Renal cortical epithelial cell (primary cell): ENCODE measurements at places on chromosomes 3 and 15.

GRCh38 chr3:16538507-16538906, 25.0 kb upstream of the RFTN1 start:
- DNase-seq: no peak

- no peak for DNase-seq
These were observed 2.7 kb downstream of the BCL6 start for GRCh38 chr3:187742351-187743171.

DNA sequence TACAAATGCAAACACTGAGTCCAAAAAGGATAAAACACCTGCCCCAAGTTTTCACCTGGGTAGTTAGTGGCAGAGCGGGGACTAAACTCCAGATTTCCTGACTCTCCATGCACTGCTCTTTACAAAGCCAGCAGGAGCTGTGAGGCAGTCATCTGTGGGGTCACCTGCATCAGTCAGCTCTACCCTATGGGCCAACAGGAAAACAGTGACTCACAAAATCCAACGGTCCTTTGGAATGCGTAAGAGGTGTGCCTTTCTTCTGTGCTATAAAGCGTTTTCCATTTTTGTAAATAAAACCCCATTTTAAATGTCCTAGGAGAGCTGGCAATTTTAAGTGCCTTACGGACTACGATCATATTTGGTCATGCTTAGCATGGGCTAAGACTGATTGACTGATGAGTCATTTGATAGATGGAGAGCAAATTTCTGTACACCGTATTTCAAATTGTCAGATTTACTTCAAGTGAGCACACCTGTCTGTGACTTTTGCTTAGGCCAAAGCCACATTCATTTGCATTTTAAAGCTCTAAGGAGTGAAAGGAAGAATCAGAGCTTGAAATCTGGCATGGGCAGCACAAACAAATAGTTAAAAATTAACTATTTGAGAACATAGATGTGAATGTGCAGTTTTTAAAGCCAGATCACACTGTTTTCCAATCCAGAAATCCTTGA, 4.4 kb upstream of the COL8A1 start:
- peak; percentile 92 for DNase-seq

DNA sequence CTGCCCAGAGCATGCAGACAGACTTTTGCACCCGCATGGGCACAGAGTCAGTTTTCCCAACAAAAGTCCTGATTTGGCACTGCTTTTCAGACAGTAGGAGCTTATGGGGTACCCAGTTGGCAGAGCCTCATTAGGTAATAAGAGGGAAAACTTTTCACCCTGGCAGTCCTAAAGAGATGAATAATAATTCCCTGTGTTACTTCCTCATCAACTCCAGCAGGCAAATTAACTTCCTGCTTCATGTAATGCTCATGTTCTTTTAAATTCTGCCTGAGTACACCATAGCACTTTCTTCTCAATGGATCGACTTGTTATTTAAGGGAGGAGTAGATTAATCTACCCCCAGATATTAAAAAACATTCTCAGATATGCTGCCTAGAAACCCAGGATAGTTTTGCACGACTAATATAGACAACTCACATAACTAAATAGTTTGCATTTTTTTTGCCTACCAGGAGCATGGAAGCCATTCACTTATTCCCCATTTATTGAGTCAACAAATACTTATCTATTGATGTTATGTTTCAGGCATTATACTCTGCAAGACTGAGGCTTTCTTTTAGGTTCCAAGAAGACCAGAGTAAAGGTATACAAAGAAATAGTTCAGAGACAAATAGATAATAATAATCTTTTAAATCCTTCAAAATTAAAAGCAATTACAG, 214.5 kb downstream of the KCNMB2 start:
- DNase-seq: no peak

- DNase-seq: no peak
These were observed 39.1 kb downstream of the SCAPER start for GRCh38 chr15:76866008-76866407.

DNA sequence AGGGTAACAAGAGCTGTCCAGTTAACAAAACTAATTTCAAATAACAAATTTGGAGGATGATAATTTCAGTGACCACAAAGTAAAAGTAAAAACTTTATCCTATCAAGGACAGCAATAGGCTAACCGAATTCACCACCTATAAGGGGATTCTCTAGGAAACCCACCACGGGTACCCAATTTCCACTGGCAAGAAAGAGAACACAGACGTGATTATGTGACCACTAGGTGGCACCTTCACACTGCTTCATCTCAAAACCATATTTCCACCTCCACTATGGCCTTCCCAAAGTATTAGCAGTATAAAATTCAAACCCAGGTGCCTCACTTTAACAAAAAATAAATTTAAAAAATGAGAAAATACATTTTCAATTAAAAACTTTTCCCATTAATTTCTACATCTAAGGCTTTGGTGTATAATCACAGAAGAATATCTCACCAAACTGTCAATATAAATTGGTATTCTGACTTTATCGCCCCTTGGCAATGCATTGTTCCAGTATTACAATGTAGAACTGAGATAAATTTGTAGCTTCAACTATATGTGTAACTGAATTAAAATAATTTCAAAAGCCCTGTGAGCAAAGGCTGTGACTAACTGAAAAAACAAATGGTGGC, 96.5 kb downstream of the FSIP1 start:
- DNase-seq: peak; percentile 56

- peak; percentile 49 for DNase-seq
These were observed 9.2 kb upstream of the CBLB start for GRCh38 chr3:105878061-105878460.

- DNase-seq: no peak
These were observed 3.6 kb downstream of the RPS17 start for GRCh38 chr15:82536409-82537350.

- DNase-seq: no peak
These were observed 35.7 kb downstream of the CORO2B start for GRCh38 chr15:68614286-68615035.

GRCh38 chr15:34942363-34942762, 27.2 kb downstream of the AQR start:
- DNase-seq: no peak

DNA sequence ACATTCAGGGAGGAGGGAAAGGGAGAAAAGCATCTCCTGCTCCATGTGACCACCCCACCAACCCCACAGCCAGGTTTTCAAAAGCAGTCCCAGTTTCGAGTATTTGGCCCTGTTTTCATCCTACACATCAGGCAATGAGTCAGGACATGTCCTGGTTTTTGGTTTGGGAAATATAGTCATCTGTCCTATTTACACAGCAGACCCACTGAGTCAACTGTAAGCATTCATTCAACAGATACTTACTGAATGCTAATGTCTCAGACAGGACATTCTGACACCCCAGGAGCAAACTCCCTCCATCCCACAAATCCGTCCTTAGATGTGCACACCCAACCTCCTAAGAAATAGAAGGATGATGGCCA, 32.9 kb downstream of the IGDCC3 start:
- DNase-seq: no peak

DNA sequence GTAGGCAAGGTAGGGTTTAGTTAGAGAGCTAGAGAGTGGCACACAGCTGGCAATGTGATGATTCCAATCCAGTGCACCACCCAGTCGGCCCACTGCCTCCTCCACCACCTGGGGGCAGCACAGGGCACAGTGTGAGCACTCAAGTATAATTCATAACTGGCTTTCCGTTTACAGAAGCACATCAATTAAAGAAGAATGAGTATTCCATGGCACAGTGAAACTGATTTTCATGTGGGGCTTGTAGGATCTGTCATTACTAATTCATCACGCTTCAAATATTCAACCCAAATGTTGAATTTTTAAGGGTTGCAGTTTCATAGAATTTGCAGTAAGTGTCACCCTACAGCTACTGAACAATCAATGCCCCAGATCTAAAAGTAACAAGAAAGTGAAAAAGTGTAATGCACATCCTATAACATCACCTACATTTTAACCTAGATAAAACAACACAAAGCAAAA, 149.9 kb downstream of the IGSF11 start:
- peak; percentile 22 for DNase-seq

DNA sequence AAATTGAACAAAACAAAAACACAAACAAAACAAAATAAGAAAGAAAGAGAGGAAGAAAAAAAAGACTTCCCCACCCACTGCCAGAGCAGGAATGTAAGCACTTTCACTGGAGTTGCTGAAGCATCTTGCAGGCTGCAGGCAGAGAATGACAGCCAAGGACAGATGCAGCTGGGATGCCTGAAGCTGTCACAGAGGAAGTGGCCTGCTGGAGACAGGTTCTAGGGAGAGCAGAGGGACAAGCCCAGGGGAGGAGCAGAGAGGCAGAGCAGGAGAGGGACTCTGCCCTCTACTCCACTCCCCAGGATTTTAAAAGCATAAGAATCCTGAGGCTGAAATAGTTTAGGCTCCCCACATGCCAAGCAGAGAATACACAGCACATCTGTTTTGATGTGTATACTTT, 326.2 kb downstream of the TUSC7 start:
- no peak for DNase-seq

DNA sequence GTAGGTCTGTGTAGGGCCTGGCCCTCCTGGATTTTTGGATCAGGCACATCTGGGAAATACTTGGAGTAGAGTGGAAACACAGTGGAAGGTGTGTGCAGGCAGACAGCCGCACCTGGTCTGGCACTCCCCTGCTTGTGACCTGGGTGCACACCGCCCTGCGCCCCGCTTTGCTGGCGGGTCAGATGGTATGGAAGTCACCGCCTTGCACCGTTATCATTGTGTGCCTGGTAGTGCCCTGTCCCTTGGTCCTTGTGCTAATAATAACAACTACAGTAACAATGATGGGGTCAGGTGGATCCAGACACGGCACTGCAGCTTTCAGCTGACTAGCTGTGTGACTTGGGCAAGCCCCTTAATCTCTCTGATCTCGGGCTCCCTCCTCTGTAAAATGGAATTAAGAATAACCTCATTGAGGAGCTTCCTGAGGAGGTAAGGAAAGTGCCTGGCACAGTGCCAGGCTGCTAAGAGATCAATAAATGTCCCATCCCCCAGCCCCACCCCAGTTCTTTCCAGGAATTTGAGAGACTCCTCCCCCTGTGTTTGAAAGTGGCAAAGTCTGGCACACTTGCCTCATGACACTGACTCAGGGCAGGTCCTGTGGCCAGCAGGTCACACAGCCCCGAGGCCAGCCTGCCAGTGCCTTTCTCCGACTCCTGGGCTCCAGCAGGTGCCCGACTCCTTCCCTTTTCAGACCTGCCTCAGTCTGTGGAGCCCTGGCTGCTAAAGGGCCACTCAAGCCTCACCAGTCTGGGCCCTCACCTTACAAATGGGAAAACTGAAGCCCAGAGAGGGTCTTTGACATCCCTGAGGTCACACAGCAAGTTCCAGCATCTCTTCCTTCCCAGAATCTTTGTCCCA, 9.8 kb downstream of the ISG20 start:
- peak; percentile 60 for DNase-seq

DNA sequence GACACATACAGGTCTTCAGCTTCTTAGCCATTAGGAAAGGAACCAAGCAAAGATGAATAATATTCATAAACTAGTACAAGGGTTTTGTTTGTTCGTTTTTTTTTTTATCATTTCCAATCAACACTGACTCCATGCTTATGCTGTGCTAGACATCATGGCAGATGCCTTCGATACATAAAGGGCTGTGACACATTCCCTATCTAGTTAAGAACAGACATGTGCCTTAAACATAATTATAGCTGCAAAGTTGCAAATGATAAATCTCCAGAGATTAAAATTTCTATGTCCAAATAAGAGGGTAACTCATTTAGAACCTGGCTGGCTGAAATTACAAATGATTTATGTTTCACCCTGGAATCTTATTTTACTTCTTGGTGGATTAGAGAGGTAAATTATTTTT, 386.4 kb downstream of the LSAMP start:
- no peak for DNase-seq

DNA sequence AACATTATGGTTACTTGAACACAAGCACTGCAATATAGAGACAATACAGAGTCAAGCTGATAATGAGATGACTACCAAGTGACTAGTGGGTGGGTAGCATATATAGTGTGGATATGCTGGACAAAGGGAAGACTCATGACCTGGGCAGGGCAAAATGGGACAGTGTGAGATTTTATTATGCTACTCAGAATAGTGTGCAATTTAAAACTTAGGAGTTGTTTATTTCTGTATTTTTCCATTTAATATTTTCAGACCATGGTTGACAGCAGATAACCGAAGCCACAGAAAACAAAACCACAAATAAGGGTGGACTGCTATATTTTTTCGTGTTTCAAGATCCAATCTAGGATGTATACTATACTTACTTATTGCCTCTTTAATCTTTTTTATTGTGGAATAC, 19.6 kb downstream of the GALK2 start:
- DNase-seq: no peak

GRCh38 chr15:78061963-78062427, 15.5 kb downstream of the TBC1D2B start:
- no peak for DNase-seq

DNA sequence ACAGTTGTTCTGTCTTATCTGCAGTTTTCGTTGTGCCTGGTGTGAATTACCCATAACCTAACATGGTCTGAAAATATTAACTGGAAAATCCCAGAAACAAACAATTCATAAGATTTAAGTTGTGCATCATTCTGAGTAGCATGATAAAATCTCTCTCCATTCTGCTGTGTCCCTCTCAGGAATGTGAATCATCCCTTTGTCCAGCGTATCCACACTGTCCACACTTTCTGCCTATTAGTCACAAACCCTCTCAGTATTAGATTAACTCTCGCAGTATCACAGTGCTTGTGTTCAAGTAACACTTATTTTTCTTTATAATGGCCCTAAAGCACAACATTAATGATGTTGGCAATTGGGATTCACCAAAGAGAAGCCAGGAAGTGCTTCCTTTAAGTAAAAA, 203.2 kb downstream of the CGGBP1 start:
- peak; percentile 36 for DNase-seq

GRCh38 chr3:133540896-133541674, 32.4 kb upstream of the CDV3 start:
- peak; percentile 95 for DNase-seq

GRCh38 chr3:194203482-194204041, 67.6 kb downstream of the HES1 start:
- no peak for DNase-seq

GRCh38 chr15:51736751-51737521, 519 bp downstream of the LYSMD2 start:
- peak; percentile 21 for DNase-seq

GRCh38 chr15:35557012-35557411, 11.0 kb upstream of the DPH6 start:
- no peak for DNase-seq

DNA sequence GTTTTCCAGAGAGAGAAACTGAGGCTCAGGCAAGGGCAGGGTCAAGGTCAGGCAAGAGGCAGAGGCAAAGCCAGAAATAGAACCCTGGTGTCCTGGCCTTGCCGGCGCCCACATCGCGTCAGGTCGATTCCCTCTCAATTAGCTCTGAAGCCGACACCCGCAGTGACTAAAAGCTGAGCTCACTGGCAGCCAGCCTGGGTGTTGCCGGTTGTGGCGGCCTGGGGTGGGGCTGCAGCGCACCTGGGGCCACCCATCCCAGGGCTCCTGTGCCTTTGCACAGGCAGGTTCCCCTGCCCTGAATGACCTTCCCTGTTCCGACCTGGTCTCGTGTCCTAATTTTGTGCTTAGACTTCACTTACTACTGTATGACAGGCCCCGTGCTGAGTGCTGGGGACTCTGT, 6.2 kb downstream of the SEMA3F start:
- DNase-seq: no peak

DNA sequence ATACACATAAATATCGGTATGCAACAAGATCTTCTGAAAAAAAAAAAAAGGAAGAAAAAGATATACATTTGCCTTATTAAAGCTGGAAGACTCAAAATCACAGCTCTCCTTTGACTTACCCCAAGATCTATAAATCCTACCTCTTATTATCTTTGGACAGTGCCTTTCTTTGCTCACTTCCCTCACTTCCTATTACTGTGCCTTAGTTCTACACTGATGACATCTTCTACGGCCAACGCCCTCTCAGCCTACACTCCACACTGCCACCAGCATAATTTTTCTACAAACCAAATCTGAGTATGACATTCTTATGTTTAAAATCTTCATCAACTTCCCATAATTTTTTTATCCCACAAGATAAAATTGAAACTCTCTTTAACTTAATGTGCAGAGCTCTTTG, 137.1 kb downstream of the VPS13C start:
- no peak for DNase-seq
